ENCODE measurements at places on chromosomes 6 and 20.

DNA sequence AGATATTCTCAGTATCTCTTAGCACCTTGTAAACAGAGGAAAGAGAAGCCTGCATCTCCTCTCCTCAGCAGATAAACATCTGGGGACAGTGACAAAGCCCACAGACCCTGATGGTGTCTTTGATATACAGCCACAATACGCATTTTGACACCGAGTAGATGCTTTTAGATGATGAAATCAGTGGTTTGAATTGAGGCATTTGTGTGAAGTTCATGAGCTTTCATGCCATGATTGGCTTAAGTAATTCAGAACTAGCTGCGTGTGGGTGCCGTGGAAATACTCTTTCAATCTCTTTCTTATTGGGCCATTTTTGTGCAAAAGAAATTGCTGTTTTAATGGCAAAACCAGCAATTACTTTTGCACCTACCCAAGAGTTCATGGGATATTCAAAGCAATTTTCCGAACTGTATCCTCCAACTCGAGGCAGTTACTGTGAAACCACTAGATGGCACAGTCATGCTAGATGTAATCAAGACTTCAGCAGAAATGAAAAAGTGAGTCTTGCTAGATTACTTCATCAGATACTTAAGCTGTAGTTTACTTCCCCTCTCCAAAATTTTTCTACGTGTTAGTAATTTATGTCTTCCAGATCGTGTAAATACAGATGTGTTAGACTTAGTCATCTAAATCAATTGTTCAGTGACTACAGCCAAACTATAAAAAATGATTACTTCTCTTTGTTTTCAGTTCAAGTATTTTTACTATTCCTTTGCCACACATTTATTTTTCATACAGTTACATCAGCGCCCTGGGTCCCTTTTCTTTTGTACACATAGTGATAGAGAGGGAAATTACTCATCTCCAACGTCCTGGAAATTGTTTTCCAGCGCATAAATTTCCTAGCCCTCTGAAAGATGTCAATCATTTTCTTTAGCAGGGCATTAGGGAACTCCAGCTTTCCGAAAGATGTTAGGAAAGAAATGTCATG is 49.4 kb downstream of the IYD start:
- peak; percentile 92 for DNase-seq

DNA sequence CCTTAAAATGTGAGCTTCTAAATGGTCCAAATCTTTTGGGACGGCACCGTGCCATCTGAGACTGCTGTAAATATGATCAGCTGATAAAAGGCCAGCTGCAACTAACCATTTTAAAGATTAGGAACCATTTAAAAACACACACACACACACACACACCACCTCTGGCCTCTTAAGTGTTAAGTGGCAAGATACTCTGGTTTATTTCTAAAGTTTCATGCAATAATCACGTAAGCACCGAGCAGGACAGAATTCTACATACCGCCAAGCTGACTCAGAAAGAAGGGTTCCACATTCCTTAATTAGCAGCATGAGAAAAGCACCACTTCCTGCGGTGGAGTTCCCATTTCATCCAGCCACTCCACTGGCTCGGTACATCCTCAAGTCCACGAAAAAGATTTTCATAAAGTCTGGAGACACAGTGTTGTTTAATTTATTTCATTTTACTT is 17.8 kb upstream of the ZNF217 start:
- DNase-seq = peak; percentile 25

DNA sequence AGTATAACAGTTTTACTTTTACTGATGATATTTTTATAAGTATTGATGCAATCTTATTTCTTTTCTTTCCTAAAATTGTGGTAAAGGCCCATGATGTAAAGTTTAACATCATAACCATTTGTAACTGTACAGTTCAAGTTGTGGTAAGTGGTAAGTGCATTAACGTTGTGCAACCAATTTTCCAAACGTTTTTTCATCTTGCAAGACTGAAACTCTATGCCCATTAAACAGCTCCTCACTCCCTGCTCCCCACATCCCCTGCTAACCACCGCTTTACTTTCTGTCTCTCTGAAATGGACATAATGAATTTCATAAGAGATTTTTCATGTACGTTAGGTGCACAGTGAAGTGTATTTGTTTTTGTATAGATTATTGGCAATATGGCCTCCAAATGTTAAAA is 106.0 kb downstream of the PACRG start:
- DNase-seq = no peak

DNA sequence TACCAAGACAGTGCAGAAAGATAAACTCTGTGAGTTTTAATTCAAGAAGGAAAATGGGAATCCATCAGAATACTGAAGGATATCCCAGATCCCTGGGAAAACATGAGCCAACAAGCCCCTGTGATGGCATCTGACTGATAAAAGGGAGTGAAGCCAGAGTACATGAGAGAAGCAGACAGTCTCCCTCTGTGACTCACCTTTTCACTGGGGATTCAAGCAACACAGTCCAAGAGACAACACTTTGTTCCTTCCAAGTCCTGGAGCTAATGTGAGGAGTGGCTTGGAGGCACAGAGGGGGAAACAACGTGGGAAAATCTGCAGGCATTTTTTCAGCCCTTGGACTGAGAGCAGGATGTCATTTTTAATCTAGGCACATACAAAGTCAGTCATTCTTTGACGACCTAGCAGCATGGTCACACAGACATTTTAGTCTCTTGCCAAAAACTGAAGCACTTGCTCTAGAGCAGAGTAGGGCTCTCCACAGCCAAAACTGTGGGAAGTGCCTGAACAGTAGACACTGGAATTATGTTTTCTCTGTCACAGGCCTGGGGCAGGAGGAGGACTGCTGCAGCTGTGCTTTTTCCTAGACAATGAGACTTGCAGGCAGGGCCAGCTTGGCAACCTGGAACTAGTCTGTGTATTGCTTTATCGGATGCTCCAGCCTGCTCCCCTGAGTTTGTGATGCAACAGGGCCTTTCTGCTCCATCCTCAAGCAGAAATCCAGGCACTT is 465.0 kb upstream of the GJE1 start:
- no peak for DNase-seq

- no peak for DNase-seq
Observed at GRCh38 chr6:14966906-14967711, 278.8 kb upstream of the JARID2 start.

- DNase-seq = no peak
Observed at GRCh38 chr6:142459271-142459670, 157.5 kb downstream of the ADGRG6 start.

GRCh38 chr6:43061861-43062260 is 2.4 kb downstream of the KLC4 start:
- no peak for DNase-seq

DNA sequence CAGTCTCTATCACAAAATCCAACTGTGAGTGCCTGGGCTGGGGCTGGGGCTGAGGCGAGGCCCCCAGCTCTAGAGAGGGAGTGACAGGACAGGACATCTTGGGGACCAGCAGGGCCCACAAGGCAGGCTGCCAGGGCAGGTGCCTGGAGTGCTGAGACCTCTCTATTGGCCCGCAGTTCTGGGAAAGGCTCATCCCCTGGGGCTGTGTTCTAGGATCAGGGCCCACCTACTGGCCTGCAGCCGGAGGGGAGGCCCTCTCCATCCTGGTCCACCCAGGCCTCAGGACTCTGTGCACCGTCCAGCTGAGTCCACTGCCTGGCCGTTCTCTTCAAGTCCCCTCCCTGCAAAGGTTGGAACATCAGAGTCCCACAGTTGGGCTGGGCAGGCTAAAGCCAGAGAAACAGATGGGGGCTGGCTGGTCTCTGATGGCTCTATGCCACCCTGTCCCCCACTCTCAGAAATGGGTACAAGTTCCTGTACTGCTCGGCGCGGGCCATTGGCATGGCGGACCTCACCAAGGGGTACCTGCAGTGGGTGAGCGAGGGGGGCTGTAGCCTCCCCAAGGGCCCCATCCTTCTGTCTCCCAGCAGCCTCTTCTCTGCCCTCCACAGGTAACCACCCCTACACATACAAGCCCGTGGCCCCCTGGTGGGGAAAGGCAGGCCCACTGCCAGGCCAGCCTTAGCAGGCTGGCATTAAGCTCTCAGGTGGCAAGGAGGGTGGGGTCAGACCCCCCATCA is 9.0 kb downstream of the EMILIN3 start:
- DNase-seq = peak; percentile 31

GRCh38 chr6:104855507-104855906 is 4.2 kb downstream of the HACE1 start:
- no peak for DNase-seq

DNA sequence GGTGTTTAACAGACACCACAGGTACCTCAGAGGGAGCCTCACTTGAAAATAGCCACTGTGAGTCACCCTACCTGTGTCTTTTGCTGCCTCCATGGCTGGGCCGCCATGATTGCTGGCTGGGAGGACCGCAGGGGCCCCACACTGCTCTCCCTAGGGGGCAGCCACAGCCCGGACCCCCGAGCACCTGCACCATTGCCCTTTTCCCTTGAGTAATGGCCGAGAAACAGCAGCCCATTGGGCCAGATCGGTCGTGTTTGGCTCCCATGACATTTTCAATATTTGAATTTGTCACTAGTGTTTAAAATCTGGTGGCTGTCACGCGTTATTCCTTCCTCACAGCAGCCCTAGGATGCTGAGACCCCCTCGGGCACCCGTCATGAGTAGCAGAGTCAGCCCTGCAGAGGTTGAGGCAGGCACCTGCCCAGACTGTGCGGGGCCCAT is 6.7 kb downstream of the ZBP1 start:
- DNase-seq = no peak

GRCh38 chr20:33828967-33829560 is 17.9 kb downstream of the CHMP4B start:
- DNase-seq = no peak

DNA sequence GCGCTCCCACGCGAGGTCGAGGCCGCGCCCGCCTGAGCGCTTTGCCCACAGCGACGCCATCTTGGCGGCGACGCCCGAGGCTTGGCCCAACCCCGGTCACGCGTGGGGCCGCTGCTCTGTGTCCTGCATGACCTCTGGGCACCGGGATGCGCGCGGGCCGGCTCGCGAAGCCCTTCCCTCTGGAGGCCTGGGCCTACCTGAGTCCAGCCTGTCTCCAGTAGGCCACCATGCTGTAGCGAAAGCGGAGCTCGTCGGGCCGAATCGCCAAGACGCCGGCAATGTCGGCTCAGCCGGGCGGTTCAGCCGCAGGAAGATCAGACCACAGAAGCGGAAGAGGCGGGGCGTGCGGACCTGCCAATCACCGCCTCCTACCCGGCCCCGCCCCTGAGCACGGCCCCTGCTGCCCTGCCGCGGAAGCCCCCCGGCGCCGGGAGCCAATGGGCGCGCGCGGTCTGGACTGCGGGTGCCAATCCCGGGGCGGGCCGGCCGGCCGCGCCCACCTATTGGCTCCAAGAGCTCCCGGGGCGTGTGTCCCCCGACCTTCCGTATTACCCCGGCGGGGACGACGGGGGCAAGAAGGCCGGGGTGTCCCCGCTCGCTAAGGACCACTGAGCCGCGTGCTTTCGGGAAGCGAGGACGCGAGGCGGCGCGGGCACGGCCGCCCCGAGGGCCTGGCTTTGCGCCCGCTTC is at the start of gene ATP5F1E:
Gene ATP5F1E, minus strand, starts transcription at position 313 of the 690 bp plus-strand sequence. Its CDS starts 84 bp downstream, at position 229.
- peak; percentile 97 for DNase-seq

DNA sequence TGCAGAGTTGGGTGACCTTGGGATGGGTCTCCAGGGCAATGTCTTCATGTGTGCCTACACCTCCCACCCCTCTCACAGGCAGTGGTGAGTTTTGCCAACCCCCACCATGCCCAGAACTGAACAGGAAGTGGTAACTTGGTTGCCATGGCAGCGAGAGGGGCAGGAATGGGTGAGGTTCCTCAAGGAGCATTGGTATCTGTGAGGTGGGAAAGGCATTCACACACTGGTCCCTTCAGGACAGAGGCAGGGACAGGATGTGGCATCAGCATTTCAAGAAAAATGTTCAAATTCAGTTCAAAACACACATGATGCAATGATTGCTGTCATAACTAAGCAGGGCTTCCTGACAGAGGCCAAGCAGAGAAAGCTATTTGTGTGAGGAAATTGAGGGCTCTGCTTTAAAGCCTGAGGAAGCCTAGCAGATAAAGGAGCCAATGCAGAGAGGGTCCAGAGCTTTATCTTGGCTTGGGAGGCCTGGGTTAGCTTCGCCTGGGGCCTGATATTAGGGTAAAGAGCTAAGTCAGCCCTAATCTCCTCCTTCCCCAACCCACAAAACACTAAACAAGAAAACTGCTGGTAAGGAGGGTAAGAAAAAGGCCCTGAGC is 551 bp downstream of the TREML2 start:
- DNase-seq = peak; percentile 68

GRCh38 chr20:32440069-32440757 is 82.1 kb downstream of the ASXL1 start:
- DNase-seq = no peak

DNA sequence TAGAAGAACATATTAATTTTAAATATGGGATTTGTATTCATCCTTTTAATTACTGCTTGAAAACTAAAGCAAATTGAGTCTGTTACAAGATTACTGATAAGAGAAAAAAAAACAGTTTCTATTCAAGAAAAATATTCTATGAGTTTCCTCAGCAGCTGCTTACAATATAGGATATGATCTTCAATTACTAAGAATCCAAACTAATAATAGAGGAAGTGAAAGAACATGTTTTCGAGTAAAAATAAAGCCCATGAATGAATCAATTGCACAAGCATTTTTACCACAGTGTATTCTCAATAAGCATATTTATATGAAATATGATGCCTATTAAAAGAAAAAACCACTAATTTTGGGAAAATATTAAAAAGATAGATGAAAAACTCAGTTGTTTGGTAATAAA is 63.4 kb downstream of the AHI1 start:
- DNase-seq = peak; percentile 46

DNA sequence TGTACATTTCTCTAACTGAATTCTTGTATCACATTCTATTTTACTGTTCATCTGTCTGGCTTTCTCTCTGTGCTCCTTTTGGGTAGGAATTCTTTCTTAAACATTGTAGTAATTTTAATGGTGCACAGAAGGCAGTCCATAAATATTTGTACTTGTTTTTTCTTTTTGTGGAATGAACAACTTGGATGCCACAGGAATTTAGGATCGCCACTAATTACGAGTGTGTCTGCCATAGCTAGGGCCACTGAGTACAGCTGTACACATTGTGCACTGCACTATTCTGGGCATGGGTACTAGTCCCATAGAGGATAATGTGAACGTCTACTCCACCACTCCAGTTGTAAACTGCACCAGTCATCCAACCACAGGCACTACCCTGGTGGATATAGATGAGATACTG is 39.3 kb upstream of the TMEM200A start:
- no peak for DNase-seq

- peak; percentile 5 for DNase-seq
Observed at GRCh38 chr6:20599302-20600051, 65.2 kb downstream of the CDKAL1 start.

DNA sequence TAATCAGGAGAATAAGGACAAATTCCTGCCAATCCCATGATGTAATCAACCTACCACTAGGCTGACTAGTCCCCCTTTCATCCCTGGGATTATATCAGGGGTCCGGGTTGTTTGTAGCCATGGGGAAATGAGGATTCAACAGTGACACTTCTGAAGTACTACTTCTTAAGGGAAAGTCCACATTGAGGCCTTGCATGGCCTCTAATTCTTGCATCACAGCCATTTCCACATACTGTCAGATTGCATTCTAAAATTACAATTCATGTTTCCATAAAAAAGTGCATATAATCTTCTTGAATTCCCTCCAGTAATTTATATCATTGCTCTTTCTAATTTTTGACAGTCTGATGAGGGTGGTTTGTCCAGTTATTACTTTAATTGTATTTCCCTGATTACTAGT is 184.2 kb downstream of the PHF3 start:
- DNase-seq = no peak

Data from NAMALWA (cell line).